Stimulated activated CD4-positive, alpha-beta T cell treated with anti-CD3 and anti-CD28 coated beads, Interleukin-4, amount 100 ng/mL, for 1 hour (primary cell): ENCODE measurements at places on chromosomes 5 and 9.
A peak's percentile ranks its signal among the peaks of the same experiment; 100 is the strongest.

- no peak for DNase-seq
Observed at GRCh38 chr9:73146111-73146815, 5.4 kb upstream of the ANXA1 start.

DNA sequence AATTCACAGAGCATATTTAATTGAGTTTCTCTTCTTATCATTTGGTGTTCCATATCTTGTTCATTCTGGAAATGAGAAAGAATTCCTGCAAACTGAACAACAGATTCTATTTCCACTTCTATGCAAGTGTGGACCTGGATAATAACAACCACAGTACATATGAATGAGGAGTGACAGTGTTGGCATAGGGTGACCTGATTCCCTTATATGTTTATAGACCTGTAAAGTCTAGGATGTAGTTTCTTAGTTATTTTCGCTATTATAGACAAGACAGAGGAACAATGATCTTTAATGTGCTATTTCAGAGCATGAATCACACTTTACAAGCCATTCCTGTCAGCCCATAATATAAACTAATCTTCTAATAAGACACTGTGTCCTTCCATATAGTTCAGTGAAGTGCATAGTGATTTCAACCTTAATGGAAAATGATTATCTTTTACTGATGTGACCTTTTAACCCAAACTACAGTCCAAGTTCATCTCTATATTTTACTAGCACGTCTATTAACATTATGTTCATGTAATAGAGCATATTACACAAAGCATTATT, 88.2 kb upstream of the FAM174A start:
- no peak for DNase-seq

GRCh38 chr5:140560227-140560626, 3.0 kb upstream of the SRA1 start:
- no peak for DNase-seq

DNA sequence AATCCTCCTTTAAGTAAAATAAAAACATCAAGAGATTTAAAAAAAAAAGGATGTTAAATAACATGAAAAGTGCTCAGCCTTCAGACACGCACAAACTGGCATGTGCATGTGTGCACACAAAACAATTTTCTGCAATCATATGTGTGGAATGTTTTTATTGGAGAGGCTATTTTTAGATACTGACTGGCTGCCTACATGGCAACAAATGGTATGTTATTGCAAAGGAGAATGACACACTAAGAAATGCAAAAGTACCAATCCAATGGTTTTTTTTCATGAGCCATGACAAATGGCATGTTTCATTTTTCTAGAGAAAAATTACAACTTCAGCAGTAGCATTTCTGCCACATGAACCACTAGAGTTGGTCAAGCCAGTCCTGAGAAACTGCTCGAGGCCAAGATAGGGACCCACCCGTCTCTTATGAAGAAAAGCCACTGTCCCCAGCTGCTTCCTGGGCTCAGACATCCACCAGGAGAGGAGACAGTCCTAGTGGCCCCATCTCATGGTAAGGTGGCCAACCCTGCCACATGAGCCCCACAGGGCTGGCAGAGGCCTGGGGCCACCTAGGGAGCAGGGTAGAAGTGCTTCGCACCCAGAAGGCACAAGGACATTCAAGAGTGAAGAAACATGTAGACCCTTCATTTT, 116.4 kb downstream of the MYO10 start:
- DNase-seq = no peak

DNA sequence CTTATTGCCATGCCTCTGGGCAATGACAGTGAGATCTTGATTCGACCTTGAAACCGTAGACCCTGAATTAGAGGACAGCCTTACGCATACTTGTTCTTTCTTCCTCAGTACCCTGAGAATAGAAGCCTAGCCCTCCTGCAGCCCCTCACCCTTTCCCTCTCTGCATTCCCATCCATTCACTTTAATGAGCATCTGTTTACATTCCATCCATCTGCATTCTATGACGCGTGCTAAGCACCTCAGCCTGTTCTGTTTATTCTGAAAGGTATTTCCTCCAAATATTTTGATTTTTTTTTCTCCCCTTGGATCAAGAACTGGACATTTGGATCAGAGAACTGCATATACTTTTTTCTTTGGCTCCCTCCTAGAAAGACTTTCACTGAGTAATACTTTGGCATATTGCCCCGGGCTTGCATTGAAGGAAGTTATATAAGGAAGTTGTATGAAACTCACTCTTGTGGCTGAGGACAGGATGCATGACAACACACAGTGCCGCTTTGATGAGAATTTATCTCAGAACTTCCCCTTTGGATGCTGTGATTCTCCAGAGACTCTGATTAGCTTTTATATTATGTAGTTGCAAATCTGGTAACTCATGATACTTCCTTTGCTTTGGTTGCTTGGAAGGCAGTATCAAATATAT, 15.7 kb downstream of the TMEM8B start:
- no peak for DNase-seq

DNA sequence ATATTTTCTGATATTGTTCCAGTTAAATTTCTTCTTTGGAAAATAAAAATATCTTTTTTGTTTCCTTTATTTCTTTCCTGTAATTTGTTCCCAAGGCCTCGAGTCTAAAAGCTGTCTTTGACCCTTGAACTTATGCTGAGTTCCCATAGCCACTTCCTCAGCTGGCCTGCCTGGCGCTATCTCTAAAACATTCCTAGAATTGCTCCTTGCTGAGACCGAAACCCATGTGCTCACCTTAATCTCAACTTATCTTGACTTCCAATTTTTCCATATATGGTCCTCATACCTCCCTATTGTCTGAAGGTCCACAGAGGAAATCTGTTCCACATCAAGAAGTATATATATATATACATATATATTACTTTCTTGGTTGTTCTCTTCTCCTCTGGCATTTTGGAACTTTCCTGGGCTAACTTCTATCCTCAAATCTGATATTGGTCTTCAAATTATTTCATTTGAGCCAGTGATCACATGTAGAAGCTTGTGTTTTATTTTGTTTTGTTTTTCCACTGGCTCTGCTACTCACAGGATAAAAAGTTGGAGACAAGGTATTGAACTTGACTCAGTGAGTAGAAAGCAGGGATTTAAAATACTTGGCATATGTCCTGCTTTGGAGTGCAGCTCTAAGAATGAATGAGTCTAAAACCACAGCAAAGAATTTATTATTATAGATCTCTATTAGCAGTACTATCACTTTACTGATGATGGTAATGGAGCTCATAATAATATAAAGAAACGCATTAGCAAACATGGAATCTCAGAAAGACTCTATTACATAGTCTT, 45.2 kb downstream of the ENC1 start:
- no peak for DNase-seq

DNA sequence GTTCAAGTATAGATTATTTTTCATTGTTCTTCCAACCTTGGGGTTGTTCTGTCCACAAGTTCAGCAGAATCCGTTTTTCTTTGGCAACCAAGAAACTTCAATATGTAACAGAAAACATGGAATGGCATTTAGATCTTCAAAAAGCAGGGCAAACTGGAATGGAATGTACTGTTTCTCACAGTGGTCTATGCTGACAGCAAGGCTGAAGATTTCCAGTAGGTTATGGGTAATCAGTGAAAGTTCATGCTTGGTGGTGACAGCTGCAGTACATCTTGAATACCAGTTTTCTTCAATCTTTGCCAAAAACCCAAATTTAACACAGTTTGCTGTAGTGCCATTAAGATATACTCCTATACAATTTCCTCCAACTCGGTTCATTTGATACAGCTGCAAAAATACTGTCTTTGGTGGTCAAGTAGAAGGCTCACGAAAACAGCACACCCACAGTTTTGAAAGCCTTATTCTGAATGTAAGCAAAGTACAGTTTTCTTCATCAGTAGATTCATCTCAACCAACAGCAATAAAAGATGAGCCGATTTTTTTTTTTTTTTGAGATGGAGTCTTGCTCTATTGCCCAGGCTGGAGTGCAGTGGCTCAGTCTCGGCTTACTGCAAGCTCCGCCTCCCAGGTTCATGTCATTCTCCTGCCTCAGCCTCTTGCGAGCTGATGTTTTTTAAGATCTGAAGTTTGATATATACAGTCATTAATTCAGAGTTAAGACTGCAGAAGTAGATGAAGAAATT, 4.9 kb downstream of the TRIM52 start:
- no peak for DNase-seq

- no peak for DNase-seq
Observed at GRCh38 chr5:94397508-94397907, 220.9 kb downstream of the KIAA0825 start.

GRCh38 chr5:28117691-28118090, 1079.3 kb upstream of the CDH9 start:
- DNase-seq = no peak

DNA sequence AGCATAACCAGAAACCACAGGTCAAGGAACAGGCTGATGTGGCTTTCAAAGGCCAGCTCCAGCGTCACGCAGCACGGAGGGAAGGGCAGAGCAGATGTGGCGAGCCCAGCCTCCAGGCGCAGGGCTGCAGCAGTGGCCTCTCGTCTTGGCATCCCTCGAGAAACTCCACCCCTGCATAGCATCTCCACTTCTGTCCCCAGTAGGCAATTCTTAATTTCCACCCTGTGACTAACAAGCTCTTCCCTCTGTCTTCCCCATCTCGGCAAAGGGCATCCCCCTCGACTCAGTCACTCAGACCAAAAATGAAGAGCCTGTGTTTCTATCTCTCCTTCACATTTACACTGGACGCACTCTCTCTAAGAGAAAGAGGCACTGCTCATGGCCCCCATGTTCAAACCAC, 1.7 kb upstream of the CACNA1B start:
- no peak for DNase-seq

- no peak for DNase-seq
Observed at GRCh38 chr5:140146523-140146842, 20.7 kb downstream of the IGIP start.

DNA sequence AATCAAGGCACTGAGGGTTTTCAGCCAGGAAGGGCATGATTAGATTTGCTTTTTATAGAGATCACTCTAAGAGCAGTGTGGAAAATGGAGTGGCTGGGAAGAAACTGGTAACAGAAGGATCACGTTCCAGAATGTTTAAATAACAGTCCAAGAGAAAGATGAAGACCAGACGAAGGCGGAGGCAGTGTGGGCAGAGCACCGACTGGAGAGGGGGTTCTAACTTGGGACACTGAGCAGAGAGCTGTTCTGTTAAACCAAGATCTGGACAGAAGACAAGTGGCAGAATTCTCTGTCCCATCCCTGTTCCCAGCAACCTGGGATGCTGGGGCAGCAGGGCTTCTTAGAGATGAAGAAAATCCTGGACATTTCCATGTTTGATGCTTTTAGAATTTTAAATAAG, 249.1 kb upstream of the NR4A3 start:
- DNase-seq = no peak

GRCh38 chr9:106025453-106025852, 331.1 kb downstream of the TMEM38B start:
- DNase-seq = no peak

GRCh38 chr9:1995084-1995483, 20.1 kb upstream of the SMARCA2 start:
- DNase-seq = no peak

- DNase-seq = peak; percentile 25
Observed at GRCh38 chr5:126544087-126544740, 50.8 kb downstream of the ALDH7A1 start.

DNA sequence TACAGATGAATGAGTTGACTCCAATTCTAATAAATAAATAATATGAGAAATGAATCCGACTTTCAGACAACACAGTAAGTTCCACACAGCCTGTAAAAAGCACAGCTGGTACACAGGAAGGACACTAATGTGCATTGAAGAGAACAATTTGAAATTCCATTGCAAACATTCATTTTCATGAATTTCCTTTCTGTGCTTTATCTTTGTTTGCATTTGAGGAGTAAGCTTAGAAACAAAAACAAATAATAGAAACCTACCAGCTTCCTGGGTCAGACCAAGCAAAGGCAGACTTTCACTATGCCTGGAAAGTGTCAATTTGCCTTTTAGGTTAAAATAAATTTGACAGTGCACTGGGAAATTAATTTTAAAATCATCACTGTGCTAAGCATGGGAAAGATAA, 143.8 kb upstream of the VLDLR start:
- DNase-seq = no peak

- DNase-seq = no peak
Observed at GRCh38 chr5:56941981-56942380, 9.9 kb downstream of the MIER3 start.

GRCh38 chr9:130240410-130241197, 25.0 kb upstream of the HMCN2 start:
- DNase-seq = peak; percentile 21

DNA sequence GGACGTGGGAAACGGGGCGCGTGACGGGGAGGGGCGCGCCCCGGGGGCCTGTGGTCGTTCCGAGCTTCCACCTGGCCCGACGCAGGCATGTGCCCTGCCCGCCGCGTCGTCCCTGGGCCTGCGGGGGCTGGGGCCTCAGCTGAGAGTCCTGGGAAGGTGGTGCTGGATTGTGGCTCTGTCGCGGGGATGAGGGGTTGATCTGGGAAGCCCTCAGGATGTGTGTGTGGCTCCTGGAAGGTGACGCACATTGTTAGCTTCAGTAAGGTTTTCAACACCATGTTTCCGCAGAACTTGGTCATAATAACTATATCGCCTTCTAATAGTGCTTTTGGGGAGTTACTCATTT, 589.1 kb downstream of the MTRR start:
- no peak for DNase-seq

DNA sequence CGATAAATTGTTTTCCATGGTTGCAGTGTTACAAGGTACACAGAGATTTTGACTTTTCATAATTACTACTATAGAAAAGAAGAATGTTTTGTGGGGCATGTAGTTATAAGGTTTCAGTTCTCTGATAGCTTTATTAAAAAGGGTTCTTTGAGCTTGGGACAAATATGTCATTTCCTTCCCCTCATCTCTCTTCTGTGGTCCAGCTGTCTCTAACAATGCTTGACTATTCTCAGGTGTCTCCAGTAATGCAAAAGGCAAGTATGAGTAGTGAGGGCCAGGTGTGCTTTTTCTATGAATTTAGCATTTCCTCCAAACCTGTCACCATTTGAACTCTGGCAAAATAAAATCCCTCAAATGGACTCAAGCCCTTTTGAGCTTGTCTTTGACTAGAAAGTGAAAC, 84.3 kb downstream of the SLF1 start:
- no peak for DNase-seq

DNA sequence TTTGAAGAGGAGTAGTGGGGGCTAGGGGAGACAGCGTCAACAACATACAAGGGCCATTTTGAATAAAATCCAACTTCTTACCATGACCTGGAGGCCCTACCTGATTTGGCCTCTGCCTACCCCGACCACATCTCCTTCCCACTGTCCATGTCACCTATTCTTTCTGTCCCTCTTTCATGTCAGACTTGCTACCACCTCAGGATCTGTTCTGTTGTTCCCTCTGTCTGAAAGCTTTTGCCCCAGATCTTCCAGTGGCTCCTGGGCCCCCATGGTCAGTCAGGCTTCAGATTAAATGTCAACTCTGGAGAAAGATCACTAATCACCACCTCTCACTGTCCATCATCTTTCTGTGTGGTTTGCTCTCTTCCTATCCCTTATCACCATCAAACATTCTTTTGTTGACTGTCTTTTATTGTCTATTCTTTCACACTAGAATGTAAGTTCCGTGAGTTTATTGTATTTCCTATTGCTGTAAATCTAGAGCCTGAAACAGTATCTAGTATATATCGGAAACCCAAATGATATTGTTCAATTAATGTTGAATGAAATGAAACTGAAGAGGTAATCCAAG, 31.2 kb upstream of the APC start:
- no peak for DNase-seq

GRCh38 chr9:95360866-95361265, 43.4 kb upstream of the FANCC start:
- no peak for DNase-seq
